Aorta (tissue), 5 donors: ENCODE measurements at places on chromosomes 4 and X. TPM values are rescaled to one million over a fixed set of nuclear protein-coding genes. Genes with fewer than 3 reads are reported as not detected.

DNA sequence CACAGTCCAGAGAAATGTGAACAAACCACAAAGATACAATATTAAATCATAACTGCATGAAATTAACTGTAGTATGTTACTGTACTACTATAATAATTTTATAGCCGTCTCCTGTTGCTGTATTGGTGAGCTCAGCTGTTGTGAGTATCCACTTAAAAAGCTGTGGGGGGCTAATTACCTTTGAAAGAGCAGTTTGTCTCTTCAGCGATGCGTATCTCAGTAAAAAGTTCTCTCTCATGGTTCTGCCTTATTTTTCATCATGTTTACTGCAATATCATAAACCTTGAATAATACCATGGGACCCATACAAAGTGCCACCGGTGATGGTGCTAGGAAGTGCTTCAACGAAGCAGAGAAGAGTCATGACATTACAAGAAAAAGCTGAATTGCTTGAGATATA lies 8.4 kb upstream of the MSMO1 start:
- DNase-seq, result no peak

DNA sequence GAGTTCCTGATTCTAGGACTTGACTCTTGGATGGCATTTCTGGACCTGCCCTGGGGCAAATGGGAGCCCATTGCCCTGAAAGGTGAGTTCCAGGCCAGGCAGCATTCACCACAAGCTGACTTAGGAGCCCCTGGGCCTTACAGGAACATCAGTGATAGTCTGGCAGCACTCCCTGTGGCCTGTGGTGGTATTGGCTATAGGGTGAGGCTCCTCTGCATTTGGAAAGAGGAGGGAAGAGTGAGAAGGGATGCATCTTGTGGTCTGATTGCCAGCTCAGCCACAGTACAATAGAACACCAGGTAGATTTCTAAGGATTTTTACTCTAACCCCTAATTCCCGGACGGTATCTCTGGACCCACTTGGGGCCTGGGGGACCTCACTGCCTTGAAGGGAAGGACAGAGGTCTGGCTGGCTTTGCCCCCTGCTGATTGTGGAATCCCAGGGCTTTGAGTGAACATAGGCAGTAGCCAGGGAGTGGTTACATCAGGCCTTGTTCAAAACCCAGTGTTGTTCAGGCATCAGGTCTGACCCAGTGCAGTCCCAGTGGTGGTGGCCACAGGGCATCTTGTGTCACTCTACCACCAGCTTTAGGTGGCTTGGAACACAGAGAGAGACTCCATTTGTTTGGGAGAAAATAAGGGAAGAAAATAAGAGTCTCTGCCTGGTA lies 32.9 kb downstream of the MAGED4 start:
- peak; percentile 32 for DNase-seq

Gene BEX1
- 1.2 TPM for total RNA-seq

- DNase-seq, result peak; percentile 24
Measured at GRCh38 chr4:7963691-7964090, 24.0 kb upstream of the AFAP1 start.

DNA sequence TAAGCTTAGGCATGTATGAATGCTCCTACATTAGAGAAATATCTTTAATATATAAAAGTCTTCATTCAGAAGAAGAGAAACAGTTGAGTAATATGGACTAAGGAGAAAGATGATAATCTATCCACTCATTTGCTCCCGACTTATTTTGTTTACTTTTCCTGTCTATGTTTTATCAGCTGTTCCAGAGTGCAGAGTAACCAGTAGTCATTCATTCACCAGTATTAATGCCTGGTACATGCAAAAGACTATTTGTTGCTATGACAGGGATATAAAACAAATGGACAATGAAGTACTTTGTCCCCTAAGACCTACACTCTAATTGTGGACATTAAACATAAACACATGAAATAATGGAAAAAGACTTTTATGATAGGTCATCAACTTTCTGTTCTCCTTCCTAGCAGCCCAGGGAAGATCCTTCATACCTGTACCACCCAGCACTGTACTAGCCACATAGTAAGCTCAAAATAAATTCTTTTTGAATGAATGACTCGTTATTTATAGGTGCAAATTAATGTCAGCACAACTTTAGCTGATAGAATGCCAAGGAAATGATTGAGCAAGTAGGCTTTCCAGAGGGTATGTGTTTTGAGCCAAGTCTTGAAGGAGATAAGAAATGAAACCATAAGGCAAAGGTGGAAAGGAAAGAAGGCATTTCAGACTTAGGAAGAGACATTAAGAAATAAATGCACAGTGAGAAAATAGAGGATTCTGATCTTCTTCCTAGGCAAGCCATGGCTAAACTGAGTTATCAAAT lies 45.0 kb upstream of the IL13RA1 start:
- DNase-seq, result no peak

Gene IQCM
- not detected for total RNA-seq

DNA sequence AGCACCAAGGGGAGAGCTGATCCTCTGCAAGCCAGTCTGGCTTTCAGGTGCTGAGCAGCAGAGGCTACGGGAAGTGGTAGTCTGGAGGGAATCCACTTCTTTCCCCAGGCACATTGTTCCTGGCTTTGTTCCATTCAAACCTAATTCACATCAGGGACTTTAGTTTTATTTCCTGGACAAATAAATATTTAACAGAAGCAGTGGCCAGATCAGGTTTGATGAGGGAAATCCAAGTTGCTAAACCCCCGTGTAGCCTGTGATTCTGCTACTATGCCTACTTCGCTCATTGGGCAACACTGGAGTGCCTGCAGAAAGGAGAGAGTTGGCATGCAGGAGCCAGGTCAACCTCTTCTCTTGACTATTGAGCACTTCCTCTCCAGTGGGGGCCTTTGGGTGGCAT lies 13.8 kb upstream of the STBD1 start:
- no peak for DNase-seq

GRCh38 chr4:5800496-5800895 lies 89.5 kb downstream of the EVC start:
- DNase-seq, result no peak

Gene RASL11B
- total RNA-seq, result 5.6 TPM

DNA sequence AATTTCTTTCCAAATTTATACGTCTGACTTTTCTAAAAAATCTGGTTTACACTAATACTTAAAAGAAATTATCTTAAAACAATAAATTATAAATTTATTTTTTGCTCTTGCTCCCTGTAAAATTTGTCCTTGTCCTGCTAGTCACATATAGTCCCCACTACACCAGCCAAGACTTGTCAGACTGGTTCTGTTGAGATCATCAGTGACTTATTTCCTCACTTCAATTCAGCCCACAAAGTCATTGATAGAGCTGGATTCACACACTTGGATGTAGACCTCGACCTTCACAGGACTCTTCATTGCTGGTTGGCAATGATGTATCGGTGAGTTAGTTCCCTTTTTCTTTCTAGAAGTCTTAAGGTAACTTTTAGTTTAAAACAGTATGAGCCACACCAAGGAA lies at the start of gene TMPRSS11E:
Gene TMPRSS11E, plus strand, starts transcription at position 263 of the 400 bp plus-strand sequence. Its CDS starts 50 bp downstream, at position 313.
- no peak for DNase-seq

DNA sequence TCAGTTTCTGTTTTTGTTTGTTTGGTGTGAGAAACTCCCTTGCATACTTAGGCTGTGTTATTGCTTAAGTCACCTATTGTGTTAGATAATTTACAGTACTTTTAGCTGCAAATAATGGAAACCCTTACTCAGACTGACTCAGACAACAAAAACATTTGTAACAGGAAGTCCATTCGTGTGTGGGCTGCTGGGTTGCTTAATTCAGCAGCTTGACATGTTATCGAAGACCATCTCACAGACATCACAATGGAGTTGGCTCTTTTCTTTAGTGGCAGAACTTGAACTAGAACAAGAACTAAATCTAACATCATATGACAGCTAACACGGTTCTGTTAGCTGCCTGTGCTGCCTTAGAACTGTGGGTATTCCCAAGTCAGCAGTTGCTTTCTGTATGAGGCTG lies 9.9 kb upstream of the GABRE start:
- DNase-seq, result no peak

Gene AWAT2
- total RNA-seq, result not detected

Gene UGT2A2
- not detected for total RNA-seq

Gene GUF1
- total RNA-seq, result 9.6 TPM

DNA sequence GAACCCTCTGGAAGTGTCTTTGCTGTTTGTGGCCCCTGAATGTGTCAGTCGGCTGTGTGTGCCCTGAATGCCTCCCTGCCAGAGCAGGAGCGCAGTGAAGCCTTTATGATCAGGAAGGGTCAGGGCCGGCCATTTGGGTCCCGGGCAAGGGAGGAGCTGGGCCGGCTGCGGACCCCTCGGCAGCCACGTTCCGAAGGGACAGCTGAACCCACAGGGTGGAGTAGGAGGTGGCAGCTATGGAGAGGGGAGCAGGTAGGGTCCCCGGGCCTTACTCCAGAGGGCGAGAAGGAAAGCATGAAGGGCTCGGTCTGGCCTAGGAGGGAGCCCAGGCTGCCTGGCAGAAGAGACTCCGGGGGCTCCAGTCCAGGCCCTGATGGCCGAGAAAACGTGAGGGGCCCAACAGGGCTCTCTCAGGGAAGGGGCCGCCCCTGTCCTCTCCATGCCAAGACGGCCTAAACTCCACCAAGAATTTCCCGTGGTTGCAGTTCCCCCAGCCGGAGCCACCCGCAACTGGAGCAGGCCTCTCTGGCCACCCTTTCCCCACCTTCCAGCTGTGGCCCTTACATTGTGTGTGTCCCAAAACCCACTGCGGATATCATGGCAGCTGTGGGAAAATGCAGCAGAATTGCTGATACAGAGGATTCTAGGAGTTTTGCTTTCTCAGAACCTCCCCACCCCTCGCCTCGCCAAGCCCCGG lies 182.2 kb upstream of the STK26 start:
- DNase-seq, result no peak

DNA sequence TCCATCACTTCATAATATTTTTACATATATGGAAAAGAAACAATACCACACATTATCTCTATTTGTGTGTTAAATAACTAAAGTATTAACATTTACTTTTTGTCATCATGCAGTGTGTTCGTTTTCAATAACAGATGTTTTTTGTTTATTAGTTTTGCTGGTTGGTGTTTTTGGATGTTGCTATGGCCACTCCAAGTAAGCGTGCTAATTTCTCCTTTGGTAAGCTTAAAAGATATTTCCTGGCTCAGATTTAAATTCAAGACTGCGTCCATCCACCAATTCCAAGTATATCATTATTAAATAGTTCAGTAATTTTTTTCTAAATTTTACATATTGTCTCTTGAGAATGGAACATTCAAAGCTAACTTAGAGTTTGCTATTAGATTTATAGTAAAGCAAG lies 235.4 kb upstream of the IL1RAPL1 start:
- no peak for DNase-seq

GRCh38 chrX:40281336-40282005 lies 183.7 kb upstream of the BCOR start:
- no peak for DNase-seq

- DNase-seq, result no peak
Measured at GRCh38 chrX:18757956-18758932, 50.8 kb downstream of the PPEF1 start.

DNA sequence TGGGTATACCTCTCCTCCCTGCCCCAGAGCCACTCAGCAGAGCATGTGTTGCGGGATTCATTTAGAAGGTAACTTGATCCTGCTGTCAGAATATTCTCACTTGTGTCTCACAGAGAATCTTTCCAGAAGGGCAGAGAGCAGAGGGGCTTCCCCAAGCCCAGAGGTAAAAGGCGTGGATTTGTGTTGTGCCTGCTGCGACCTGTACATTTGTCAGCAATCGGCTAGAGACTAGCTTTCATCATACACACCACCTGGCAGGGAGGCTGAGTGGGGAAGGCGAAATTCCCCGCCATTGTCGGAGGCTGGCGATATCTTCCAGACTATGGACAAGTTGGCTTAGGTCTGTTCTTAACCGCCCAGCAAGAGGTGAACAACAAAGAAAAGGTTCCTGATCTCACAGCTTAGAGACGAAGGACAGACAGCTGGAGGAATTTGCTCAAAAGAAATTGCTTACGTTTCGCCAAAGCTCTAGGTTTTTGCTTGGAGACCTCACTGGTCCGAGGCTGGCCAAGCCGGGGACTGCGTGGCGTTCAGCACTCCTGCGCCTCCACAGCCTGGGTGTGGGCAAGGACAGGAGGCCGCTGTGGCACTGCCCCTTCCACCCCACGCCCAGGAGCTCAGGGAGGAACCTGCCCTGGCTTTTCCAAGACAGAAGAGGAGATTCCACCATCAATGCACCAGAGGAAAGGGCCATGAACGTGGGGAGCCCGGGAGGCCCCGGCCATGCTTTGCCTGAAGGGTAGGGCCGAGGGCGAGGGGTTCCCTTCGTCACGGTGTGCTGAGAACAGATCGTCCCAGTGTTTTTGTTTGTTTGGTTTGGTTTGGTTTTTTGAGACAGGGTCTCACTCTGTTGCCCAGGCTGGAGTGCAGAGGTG lies 69.4 kb downstream of the DCTD start:
- DNase-seq, result no peak
